ENCODE measurements at places on chromosomes 13 and 19. TPM values are rescaled to one million over a fixed set of nuclear protein-coding genes. Genes with fewer than 3 reads are reported as not detected.

JAK3 gene
- 0.17 TPM for polyA plus RNA-seq

TNNI3 gene
- 17.4 TPM for polyA plus RNA-seq

COX6B2 gene
- polyA plus RNA-seq = not detected

DLL3 gene
- not detected for polyA plus RNA-seq

GRCh38 chr13:50712881-50713280 lies 130.6 kb downstream of the DLEU7 start:
- DNase-seq = no peak

DNA sequence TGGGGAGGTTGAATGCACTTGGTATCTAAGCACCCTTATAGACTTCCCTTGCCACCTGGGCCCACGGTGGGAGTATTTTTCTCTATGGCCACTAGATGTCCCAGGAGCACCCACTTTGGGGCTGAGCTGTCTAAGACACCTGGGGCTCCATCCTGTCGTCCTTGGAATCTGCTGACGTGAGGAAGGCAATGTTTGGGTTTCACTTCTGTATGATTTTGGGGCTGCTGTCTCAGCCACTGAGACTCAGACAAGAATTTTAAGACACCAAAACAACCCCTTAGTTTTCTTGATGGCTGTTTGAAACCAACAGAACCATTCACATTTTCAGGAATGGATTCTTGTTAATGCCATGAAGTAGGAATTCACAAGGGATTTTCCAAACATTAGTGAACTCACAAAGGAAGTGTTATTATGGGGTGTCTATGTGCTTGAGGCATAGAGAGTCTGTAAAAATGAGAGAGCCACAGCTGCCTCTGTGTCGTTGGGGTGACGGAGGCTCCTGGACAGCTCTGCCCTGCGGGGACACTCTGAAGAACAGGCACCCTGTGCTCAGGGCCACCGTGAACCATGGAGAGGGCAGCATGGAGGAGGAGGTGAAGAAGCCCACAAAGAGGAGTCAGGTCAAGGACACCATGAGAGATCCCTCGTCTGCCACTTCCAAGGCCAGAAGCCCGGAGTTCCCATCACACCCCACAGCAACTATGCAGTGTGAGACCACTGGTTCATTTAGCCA lies 106.8 kb upstream of the SPATA13 start:
- no peak for DNase-seq

- no peak for DNase-seq
These were observed 8.1 kb downstream of the PAK4 start for GRCh38 chr19:39133431-39134270.
